ENCODE measurements at places on chromosomes 3 and 15.

DNA sequence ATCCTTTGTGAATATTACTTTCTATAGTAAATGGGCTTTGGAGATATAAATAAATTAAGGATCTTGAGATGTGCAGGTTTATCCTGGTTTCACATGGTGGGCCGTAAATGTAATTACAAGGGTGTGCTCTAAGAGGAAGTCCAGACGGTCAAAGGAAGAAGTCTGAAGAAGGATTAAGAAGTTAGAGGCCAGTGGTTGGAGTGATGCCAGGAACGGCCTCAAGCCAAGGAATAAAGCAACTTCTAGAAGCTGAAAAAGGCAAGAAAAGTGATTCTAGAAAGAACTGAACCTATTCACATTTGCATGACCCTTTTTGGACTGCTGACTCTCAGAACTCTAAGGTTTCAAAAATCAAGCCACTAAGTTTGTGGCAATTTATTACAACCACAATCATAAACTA lies 981.3 kb upstream of the ALCAM start:
- no peak for DNase-seq

DNA sequence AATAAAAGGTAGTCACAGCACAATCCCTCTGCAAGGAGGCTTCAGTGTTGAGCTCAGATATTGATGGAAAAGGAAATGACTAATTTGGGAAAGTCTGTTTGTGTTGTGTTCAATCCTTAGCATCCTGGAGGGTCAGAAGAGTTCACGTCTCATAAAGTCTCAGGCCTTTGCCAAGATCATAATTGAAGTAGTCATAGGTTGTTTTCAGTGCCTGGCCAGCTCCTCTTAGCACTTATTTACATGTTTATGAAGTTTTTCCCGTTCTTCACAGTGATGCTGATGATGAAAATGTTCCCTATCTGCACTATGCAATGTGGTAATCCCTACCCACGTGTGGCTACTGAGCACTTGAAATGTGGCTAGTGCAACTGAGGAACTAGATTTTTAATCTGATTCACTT lies 61.6 kb upstream of the TGFBR2 start:
- DNase-seq = no peak

DNA sequence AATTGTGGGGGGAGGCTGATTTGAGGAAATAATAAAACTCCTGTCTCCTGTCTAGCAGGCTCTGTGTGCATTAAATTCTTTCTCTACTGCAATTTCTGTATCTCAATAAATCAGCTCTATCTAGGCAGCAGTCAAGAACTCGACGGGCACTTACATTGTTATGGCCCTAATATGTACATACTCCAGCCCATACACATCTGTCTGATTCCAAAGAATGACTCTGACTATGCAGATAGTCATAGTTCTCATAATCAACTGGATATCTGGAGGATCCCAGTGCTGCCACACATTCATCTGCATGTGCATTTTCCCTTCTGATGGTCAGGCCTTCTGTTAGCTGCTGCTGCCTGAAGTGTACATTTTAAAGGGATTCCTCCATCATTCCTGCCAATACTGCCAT lies 114.6 kb downstream of the GABRB3 start:
- no peak for DNase-seq

- DNase-seq = no peak
Measured at GRCh38 chr3:153356908-153357307, 194.9 kb downstream of the RAP2B start.

GRCh38 chr3:8210882-8211341 lies 290.7 kb upstream of the LMCD1 start:
- DNase-seq = no peak

DNA sequence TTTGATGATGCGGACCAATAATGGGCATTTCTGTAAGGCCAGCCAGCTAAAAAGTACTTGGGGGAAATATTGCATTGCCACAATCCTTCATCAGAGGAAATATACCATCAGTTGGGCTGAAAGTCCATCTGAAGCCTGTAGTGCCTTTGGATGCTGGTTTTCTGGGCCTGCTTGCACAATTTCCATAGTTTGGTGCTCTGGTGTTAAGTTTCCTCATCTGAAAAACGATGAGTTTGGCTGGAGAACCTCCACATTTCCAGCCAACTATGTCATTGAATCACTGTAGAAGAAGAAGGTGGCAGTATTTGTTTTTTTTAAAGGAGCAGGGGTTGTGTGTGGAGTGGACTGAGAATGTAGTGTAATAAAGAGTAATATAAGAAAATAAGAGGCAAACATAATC lies 10.1 kb downstream of the CCNB2 start:
- DNase-seq = no peak

- DNase-seq = no peak
Measured at GRCh38 chr3:66552846-66553245, 52.0 kb upstream of the LRIG1 start.

DNA sequence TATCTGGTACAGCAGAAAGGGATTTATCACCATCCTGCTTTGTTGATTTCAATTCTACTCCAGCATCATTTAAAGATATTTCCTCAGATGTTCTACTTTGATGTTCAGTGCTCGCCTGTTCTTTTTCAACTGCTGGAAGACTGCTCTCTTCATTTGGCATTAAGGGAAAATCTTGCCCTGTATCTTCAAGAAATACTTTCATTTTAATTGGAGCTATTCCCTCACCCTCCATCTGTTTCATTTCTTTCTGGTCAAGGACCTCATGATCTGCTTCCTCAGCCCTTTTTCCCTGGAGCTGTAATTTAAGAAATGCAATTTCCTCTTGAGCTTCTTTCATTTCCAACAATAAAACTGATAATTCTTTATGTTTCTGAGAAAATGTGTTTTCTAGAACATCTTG lies 37.8 kb upstream of the HCLS1 start:
- DNase-seq = no peak

- DNase-seq = no peak
Measured at GRCh38 chr3:62293051-62293780, 80.1 kb downstream of the FEZF2 start.
